ENCODE measurements at places on chromosomes 6 and 20.
A peak's percentile ranks its signal among the peaks of the same experiment; 100 is the strongest.

DNA sequence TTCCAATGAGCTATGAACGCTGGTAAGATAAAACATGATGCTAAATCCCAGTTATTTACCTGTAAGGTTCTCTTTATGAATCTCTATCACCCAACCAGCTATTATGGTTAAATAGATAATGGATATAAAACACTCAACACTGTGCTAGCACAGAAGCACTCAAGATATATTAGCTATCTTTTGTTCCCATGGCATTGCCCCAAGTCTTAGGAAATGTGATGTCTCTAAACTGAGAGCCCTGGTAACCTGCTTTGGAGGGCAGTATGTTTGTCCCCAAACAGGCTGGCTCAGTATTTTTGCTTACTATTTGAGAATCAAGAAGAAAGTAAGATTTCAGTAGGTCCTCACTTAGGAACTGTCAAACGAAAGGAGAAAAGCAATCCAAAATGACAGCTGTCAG lies 90.5 kb downstream of the BTBD9 start:
- no peak for DNase-seq

GRCh38 chr6:40439026-40439800 lies 148.0 kb downstream of the LRFN2 start:
- no peak for DNase-seq

DNA sequence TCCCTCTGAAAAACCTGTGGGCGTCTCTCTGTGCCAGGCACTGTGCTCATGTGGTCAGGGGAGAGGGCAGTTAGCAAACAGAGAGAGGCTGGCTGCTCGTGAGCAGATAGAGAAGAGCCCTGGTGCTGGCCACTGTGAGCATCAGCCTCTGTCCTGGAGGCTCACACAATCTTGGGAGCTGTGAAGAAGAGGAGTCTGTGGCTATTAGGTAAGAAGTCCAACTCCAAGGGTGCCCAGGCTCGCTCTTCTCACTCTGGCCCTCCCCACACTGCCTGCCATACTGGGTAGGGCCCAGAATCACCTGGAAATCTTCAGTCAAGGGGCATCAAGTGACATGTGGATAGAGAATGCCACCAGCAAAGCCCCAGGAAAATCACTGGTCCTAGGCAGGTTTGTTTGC lies 14.1 kb downstream of the SCML4 start:
- DNase-seq, result no peak

DNA sequence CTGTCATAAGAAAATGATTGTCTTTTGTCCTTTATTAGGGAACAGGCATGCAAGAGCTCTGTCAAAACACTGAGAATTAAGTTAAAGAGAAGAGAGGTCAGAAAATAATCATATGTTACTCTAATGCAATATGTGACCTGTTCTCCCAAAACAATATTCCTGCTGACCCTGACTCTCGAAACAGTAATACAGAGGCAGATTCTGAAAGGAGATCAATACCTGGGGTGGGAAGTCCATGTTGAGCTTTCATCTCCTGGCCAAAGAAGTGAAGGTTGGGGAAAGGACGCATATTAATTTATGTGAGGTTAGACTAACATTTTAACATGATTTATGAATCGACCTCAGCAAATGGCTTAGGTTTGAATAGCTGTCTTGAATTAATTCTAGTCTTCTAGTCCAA lies 243.0 kb downstream of the PTPRK start:
- DNase-seq, result no peak

- no peak for DNase-seq
These were observed 178.8 kb upstream of the BTBD3 start for GRCh38 chr20:11738852-11739251.

- DNase-seq, result peak; percentile 36
These were observed 30.1 kb downstream of the PRDM1 start for GRCh38 chr6:106116125-106116832.

Measured in kidney capillary endothelial cell (primary cell).